Stimulated activated CD4-positive, alpha-beta T cell treated with anti-CD3 and anti-CD28 coated beads, Interleukin-1b, Interleukin-23, amount 100 ng/mL, for 48 hours (primary cell): ENCODE measurements at places on chromosomes 6 and 20.

DNA sequence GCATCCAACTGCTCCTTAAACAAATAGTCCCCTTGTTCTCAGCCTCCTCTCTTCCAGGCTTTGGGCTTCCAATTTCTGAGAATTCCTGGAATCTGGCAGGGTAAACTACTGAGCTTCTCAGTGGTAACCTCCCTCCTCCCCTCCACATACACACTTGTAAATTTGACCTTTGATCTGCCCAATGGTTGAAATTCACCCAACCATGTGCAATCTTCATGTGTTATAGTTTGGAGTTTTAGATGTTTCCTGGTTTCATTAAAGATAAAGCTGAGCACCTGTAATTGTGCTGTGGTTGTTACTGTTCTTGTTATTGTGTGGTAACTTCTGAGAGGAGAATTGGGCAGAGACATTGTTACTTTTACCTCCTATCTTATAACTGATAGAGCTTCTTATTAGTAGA lies 328.4 kb downstream of the TPBG start:
- DNase-seq = no peak

DNA sequence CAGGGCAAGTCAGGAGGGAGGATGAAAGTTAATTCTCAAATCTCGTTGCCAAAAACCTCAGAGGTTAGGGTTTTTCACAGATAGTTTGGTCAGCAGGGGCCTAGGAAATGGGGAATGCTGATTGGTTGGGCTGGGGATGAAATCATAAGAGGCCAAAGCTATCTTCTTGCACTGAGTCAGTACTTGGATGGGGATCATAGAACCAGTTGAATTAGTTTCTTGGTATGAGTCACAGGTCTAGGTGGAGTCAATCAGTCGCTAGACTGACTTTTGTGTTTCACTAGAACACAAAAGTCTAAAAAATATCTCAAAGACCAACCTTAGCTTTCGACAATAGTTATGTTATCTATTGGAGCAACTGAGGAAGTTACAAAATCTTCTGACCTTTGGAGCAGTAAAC lies 368.5 kb downstream of the TBC1D32 start:
- DNase-seq = no peak

DNA sequence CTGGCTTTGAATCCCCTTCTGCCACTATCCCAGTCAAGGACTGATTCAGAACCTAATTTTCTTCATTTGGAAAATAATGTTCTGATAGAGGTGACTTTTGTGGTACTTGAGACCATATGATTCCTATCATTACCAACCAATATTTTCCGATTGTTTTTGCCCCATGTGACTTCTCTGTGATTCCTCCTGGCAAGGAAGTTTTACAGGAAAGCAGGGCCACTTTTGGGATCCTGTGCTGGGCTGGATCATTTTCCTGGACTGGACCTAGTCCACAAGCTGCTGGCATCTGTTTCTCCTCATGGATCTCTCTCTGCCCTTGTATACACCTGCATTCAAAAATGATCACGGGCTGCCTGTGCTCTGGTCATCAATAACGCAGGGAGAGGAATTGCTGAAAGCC lies 13.9 kb upstream of the SNHG17 start:
- no peak for DNase-seq

- no peak for DNase-seq
These were observed 36.9 kb upstream of the CCDC28A start for GRCh38 chr6:138736640-138737039.

DNA sequence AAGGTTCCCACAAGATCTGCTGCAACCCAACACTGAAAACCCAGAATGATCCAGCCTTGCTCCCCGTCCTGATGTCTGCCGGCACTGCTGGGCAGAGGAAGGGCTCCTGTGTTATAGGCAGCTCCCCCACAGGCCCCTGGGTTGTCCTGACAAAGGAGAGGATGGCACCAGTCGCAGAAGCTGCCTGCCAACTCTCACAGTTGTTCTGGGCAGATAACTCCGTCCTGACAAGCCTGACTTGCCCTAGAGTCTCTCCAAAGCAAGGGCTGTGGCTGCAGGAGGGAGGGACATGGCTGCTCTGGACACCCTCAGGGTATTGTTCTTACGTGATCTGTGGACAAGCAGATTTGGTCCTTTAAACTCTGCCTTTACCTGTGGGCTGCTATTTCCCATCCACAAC lies 243.8 kb downstream of the CDH26 start:
- no peak for DNase-seq

DNA sequence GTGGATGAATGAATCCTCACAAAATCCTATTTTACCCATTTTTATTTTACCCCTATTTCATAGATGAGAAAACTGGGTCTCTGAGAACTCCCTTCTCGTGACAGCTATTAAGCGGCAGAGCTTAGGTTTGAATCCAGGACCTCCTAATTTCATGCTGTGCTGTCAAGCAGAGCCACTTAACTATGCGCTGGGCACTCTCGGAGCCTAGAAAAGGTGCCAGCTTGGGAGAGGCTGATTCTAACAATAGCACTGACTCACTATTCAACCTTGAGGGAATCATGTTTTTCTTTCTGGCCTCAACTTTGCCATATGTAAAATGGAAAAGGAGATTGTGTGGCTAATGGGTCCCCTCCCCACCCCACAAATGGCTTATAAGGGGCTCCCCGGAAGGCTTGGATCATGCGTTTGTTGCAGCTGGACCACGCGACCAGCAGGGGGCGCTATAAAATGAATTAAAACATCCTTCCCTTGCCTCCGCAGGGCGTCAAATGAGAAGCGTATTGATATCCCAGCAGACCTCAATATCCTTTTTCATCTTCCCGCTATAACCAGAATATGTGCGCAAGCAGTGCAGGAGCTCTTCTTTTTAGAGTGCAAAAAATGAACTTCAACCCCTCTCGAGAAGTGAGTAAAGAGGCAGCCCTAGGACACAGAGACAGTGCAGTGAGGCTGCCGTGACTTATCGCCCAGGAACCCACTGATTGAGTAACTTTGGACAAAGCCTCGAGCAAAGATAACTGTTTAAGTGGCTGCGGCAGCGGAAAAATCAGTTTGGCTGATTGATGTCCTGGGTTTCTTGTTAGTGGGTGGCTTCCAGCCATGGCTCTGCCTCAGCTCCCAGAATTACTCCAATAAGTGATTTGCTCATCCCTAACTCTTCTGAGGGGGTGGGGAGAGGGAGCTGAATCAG lies 12.8 kb upstream of the PDYN start:
- peak; percentile 17 for DNase-seq

DNA sequence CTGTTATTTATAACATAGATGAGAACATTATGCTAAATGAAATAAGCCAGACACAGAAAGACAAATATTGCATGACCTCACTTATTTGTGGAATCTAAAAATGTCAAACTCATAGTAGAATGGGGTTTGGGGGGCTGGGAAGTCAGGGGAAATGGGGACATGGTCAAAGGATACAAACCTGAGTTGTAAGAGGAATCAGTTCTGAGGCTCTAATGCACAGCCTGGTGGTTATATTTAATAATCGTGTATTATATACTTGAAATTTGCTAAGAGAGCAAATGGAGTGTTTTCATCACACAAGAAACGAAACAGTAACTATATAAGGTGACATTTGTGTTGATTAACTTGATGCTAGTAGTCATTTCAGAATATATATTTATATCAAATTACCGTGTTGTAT lies 40.8 kb upstream of the GFOD1 start:
- no peak for DNase-seq

DNA sequence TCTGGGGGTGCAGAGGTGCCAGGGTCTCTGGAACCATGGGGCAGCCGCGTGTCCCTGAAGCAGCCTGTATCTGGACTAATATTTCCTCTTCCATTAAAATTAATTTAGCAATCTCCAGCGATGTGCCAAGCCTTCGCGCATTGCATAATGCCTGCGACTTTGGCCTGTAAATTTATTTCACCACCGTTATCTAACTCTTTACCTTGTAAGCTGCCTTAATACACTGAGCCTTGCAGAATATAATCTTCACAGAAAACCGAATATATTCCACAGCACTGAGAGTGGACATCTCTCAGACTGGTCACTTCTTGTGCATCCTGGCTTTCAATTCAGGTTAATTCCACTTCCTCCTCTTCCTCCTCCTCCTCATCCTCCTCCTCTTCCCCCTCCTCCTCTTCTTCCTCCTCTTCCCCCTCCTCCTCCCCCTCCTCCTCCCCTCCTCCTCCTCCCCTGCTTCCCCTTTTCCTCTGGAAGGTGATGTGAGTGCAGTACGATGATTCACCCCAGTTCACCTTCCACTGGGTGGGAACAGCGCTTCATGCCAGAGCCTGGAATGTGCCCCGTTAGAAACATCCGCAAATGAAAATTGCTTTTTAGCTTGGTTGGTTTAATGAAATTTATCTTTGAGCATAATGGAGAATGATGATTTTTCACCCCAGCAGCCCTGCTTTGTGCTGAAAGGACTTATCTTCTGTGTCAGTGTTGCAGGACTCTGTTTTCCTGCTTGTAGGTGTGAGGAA lies 101.4 kb downstream of the CDH4 start:
- no peak for DNase-seq

- DNase-seq = no peak
These were observed 174.0 kb downstream of the SYNE1 start for GRCh38 chr6:152463164-152463563.
